ENCODE measurements at places on chromosomes 3 and 15. TPM values are rescaled to one million over a fixed set of nuclear protein-coding genes. Genes with fewer than 3 reads are reported as not detected.

DNA sequence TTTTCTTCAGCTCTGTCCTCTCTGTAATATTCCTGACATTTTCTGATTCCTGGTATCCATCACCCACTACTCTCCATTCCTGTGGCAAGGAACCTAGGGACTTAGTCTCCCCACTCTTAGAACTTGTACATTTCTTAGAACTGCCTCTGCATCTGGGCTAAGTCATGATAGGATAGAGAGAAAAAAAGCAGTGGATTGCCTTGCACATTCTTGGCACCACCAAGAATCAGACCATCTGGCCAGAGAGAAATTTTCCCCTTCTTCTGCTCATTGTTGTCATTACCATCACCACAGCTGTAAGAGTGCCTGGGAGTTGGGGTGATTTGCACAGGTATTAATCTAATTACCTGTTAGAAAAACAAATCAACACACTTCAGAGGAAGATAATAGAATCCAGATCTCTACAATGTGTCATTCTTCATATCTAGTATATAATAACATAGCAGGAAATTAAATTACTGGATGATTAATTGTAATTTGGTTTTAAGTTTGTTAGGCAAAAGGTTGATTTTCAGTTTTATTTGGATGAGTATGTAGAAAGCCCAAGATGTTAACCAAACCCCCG, 264.8 kb upstream of the ZPLD1 start:
- DNase-seq = no peak

GRCh38 chr3:177137774-177138705, 59.2 kb downstream of the TBL1XR1 start:
- no peak for DNase-seq

DNA sequence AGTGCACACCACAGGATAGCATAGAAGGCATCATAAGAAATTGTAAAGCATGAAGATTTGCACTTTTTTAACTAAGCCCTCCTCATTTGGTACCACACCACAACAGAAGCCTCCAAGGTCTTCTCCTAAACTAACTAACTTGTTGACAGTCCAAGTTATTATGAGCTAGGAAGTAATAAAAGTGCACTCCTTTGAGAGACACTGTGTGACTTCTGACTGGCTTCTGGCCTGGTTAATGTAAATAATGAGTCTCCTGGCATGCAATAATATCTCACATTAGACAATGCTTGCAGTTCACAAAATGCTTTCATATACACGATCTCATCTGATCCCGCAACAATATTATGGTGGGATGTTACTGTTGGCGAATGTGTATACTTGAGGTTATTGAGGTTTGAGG, 103.9 kb upstream of the SLC24A5 start:
- DNase-seq = no peak

GRCh38 chr3:196207833-196208607, 3.2 kb downstream of the ZDHHC19 start:
- DNase-seq = peak; percentile 94

- DNase-seq = no peak
These were observed 6.7 kb upstream of the NCEH1 start for GRCh38 chr3:172717493-172718088.

GRCh38 chr3:105385179-105385578, 18.5 kb downstream of the ALCAM start:
- DNase-seq = no peak

The NOX5 gene
- total RNA-seq = not detected

The SLC6A1 gene
- total RNA-seq = 0.72 TPM

All from WTC11 (cell line).